ENCODE measurements at places on chromosomes 6 and 20.

DNA sequence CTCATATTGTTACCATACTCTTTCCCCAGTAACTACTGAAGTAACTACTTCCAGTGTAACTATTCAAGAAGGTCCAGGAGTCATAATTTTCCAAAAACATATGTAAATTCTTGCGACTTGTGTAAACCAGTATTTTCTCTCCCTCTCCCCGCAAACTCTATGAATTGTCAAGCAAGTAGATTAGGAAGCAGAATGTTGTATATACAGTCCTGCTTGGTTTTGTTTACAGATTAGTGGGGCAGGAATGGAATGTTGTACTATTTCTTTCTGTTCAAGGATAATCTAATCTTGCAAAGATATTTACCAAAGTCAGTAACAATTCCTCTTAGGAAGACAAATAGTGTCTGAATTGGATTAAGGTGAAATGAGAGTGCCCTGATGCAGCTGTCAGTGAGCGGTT is 234.9 kb upstream of the PLN start:
- no peak for DNase-seq

DNA sequence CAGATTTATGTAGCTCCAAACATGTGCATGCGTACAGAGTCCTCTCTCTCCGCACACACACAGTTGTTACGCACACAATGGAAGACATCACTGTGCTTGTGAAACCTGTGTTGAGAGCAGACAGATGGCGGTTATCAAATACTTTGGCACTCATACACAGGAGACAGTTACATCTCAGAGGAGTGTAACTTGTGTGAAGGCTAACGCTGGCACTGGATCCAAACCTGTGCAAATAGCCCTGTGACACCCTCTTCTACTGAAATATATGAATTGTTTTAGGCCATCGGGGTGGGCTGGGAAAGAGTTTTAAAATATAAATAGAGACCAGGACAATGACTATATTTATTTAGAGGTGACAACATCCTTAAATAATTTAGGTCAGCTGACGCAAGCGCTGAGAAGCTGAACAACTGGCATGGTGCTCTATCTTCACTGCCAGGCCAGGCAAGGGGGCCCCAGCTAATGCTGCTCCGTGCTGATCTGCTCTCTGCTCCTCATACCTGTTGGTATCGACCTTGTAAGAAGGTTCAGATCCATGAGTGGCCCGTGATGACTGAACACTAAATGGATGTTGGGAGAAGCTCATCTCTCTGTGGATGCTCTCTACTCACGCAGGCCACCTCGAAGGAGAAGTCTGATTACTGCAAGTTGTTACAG is 69.4 kb downstream of the FOXC1 start:
- no peak for DNase-seq

GRCh38 chr20:62634330-62634967 is 7.9 kb upstream of the SLCO4A1 start:
- no peak for DNase-seq

DNA sequence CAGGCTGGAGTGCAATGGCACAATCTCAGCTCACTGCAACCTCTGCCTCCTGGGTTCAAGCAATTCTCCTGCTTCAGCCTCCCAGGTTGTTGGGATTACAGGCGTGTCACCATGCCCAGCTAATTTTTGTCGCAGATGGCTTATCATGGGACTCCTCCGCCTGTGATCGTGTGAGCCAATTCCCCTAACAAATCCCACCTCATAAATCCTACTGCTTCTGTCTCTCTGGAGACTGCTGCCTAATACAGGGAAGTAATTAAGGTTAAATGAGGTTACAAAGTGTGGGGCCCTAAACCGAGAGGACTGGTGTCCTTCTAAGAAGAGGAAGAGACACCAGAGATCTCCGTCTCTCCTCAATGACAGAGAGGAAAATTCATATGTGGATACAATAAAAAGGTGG is 52.0 kb downstream of the TRPC4AP start:
- DNase-seq: no peak

DNA sequence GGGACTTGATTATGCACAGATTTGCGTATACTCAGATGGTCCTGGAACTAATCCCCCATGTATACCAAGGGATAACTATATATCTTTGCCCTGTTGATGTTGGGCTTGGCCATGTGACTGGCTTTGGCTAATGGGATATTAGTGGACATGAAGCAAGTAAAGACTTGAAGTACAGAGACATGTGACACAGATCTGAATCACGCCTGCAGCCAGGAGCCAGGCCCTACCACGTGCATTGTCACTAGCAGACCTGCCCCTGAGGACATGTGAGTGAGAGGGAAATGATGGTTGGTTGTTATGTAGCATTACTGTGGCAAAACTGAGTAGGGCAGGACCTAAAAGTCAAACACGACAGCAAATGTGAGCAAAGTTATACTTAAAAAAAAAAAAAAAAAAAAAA is 155.7 kb downstream of the AKAP7 start:
- no peak for DNase-seq

DNA sequence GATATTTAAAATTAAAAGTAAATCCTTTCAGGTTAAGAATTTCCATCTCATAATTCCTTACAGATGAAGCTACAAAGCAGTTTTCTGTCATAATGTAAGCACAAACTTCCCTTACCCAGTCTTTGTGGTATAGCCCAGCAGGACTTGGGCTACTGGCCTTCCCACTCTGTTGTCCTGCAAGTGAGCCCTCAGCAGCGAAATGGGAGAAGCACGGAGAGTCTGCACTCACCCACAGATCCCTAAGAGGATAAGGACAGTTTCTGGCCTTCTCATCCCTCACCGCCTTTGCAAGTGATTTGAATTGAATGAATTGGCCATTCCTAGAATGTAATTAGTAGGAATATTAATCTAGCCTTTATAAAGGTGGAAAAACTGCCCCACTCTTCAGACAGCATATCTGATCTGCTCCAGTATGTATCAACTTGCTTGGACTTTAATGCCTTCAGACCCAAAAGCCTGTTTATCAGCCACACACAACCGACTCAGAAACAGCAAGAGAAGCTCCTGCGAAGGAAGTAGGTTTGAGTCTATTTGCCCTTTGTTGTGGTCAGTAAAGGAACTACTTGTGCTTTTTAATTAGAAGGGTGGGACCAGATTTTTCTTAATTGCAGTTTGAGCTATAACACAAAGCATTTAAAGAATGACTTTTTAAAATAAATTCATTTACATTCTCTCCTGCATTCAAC is 29.9 kb upstream of the PRDM1 start:
- no peak for DNase-seq

DNA sequence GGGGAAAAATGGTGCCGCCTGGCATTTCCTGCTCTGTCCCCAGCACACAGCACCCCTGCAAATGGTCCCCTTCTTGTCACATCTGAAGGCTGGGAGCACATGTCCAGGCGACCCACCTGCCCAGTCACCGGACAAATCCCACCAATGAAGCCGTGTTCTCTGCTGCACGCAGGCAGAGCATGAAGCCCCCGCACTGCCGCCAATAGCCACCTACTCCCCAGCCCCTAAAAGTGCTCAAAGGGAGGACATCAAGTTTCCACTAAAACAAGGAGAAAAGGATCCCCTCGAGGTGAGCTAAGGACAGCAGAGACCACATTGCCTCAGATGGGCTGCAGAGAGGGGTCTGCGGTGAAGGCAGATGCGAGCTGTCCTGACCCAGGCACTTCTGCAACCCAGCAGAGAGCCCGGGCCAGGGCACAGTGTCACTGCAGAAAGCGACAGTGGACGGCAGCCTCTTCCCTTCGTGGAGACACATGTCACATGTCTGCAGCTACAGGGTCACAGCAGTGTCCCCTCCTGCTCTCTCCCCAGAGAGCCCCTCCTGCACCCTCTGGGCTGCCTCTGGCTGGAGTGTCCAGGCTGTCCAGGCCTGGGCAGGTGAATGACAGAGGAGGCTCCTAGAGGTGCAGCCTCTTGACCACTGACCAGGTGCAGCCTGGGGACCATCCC is 221.5 kb downstream of the PREX1 start:
- no peak for DNase-seq

DNA sequence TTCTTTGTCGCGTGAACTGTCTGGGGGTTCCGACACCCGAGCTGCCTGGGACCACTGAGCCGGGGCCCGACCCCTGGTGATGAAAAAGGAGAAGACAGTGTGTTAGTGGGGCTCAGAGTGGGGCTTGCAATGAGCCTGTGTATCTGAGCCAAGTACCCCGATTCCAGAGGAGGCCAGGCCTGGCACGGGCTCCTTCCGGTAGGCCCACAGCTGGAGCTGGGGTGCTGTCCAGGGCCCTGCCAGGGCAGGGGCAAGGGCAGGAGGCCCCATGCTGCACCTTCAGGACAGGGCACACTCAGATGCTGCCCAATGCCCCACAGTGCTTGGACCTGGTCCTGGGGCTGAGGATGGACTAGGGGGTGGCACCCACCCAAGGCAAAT is 89.4 kb downstream of the TAF4 start:
- no peak for DNase-seq

DNA sequence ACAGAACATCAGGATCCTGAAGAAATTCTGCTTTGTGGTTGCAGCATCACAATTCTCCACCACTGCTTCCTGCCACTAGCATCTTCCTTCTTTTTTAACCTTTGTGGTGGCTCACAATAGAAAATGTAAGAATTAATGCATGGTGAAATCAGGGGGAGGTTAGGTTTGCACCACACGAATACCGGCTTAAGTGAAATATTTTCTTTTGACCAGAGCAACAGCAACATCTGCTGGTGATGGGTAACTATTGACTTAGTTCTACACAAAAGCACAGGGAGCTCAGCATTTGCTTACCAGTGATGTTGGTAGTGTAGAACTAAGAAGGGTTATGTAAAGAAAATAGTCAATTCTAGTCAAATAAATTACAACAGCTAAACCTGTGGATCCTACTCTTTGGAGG is 280.5 kb downstream of the SYNE1 start:
- DNase-seq: no peak

- no peak for DNase-seq
These were observed 75.4 kb upstream of the KCNG1 start for GRCh38 chr20:51098284-51098810.

DNA sequence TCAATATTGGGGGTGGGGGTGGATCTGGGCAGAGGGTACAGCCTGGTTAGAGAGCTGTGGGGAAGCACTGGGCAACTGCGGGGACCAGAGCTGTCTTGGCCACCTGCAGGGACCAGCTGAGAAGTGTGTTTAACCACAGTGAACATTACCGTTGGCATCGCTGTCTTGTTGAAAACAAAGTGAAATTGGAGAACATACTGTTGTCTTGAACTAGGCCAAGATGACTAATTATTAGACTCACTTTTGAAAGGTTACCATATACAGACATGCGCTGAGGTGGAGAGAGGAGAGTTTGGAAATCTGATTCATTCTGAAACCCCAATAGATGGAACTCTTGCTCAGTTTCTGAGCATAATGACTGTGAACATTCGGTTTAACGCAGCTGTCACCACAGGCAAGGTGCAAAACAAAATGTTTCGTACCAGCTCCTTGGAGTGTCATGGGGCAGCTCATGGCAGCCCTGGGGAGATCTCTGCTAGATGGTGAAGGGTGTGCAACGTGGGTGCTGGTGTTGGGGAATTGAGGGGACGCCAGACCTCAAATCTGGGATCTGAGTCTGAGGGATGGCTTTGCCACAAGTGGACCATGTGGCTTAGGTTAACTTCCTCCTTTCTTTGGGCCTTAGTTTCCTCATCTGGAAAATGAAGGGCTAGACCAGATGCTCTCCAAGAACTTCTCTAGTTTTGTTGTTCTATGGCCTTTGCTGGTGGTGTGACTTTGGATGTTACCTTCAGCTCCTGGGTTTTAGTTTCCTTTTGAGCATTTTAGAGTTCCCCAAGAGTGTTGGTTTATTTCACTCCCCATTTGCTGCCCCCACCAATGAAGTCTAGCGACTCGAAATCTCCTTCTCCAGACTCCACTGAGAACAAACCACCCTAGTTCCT is 24.6 kb upstream of the GTSF1L start:
- DNase-seq: no peak

DNA sequence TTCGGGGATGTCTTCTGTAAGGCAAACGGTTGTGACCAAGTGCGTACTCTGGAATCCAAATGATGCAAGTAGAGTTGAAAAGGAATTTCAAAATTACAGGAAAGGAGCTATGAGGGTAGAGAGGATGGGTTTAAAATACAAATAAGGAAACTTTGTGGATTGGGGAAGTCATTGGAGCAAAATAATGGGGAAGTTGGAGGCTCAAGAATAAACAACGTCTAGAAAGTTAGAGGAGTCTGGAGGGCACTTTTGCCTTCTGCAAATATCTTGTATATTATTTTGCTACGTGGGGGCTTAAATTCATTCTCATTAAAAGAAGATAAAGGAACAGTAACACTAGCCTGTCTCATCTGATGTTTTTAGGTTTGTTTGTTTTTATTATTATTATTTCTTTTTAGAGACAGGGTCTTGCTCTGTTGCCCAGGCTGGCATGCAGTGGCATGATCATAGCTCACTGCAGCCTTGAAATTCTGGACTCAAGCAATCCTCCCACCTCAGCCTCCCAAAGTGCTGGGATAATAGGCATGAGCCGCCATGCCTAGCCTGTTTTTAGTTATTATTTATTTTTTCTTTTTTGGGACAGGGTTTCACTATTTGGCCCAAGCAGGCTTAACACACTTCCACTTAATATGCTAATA is 55.0 kb upstream of the TNFAIP3 start:
- no peak for DNase-seq

GRCh38 chr6:111920578-111920977 is 47.3 kb upstream of the FYN start:
- no peak for DNase-seq

- DNase-seq: no peak
These were observed 121.6 kb upstream of the KCNG1 start for GRCh38 chr20:51144476-51144875.

DNA sequence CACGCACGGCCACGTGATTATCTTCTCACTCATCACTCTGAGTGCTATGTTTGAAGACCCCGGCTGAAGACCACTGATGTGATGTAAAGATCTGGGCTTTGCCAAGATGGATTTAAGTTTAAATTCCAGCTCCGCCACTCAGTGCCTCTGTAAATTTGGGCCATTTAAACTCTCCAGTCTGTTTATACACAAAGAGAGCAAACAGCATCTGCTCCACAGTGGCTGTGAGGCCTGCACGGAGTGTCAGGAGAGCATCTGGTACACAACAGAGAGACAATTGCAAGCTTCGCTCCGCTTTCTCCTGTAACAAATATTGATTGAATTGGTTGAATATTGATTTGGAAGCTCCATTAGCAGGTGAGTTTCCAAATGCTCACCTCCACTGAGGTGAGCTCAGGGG is 80.5 kb upstream of the FRMD1 start:
- no peak for DNase-seq

Measured in stimulated activated CD4-positive, alpha-beta T cell treated with anti-CD3 and anti-CD28 coated beads, TNF-alpha, amount 100 ng/mL, for 1 hour (primary cell).